ENCODE measurements at places on chromosomes 13 and 19.

GRCh38 chr19:4388337-4389063 is 11.8 kb downstream of the SH3GL1 start:
- DNase-seq: no peak

- no peak for DNase-seq
Measured at GRCh38 chr13:47555235-47555634, 445.8 kb downstream of the SUCLA2 start.

GRCh38 chr13:110499621-110500281 is 61.8 kb downstream of the RAB20 start:
- DNase-seq: no peak

DNA sequence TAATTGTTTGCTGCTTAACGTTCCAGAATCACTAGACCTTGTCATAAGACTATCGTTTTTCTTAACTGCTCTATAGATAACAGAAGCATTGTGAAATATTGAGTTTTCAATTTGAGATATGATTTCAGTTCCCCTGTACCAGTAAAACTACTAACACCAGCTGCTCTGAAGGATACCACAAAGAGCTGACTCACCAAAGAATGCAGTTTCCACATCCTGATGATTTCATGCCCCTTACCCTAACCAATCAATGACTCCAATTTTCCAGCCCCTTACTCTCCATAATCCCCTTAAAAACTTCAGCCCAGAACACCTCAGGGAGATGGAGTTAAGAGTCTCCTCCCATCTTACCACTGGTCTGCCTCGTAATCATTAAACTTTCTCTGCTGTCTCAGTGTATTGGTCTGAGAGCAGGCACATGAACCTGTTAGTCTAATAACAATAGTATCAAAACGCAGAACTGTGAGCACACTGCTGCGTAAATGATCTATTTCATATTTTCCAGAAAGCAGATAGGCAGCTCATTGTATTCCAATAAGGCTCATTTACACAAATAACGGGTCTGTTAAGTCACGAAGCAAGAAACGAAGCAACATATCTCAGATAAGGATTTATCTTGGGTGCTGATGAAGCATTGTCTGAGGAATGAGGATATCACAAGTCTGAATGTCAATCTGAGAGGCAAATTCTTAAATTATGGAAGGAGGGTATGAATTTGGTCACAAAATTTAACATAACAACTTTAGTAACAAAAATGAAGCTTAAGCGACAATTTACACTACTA is 14.1 kb upstream of the CCNA1 start:
- peak; percentile 50 for DNase-seq

DNA sequence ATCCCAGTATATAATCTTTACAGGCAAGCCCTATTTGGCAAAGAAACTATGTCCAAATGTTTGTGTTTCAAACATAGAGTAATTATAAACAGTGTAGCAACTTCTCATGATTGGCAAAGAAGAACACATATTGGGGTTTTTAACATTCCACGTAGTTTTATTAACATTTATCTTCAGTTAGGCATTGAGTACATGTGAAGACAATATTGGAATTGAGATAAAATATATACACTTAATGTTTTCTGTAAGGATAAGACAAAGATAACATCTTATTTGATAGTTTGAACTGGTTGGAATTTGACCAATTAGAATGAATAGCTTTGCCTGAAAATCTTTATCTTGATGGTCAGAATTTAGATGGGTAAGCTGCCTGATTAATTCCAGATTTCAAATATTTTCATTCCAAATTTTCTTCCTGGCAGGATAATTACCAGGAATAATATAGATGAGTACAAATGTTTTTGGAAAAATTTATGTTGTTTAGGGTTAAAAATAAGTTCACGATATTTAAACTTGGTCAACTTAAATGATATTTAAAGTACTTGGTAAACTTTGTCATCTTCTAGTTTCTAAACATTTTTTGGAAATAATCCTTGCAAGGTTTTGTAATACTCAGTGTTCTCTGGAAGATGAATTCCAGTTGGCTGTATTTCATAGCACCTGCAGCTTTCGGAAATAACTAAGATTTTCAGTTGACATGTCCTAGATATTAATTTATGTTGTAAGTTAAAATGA is 536.5 kb upstream of the SPRY2 start:
- no peak for DNase-seq

- no peak for DNase-seq
Measured at GRCh38 chr13:75547917-75548316, 1.7 kb upstream of the UCHL3 start.

DNA sequence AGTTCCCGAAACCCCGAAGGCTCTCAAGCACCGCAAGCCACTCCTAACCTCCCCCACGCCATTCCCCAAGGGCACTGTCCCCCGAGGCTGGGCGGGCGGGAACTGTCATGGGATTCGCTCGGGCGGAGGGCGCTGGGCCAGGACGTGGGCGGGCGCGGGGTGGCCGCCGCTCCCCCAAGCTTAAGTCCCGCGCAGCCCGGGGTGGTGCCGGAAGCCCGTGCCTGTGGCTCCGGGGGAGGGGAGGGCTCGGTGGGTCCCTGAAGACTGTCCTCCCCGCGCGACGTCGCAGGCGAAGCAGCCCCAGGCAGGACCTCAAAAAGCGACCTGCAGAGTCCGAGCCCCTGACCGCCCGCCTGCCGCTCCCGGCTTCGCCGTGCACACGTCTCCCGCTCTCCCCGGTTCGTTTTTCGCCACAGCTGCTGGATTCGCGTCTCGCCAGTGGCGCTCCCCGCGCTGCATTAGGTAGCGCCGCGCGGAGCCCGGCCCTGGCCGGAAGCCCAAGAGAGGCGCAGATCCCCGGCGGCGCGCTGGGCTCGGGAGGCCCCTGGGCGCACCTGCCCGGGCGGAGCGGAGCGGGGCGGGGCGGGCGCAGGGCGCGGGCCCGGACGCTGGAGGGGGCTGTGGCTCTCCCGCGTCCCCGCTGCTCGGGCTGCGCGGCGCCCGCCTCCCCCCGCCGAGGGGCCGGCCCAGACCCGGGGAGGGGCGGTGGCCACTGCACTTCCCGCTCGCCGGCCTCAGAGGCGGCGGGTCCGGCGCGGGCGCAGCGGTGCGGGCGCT is at the start of gene FARP1:
Gene FARP1, plus strand, starts transcription at position 715 of the 777 bp plus-strand sequence. CDS start 70,149 bp downstream, outside the sequence.
- DNase-seq: peak; percentile 57

GRCh38 chr13:95703576-95703975 is 26.6 kb downstream of the DNAJC3 start:
- no peak for DNase-seq

DNA sequence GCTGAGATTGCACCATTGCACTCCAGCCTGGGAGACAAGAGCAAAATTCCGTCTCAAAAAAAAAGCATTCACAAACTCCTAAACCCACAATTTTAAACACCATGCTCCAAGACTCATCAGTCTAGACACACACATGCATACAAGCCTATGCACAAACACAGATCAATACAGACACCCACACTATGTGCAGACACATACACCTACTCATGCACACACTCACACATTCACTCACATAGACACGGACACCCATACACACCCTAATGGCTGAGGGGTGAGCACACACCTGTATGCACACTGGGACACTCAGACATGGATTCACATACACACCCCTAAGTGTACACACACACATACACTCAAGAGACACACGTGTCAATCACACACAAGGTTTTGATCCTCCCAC is 9.3 kb downstream of the PNMA8B start:
- no peak for DNase-seq

- DNase-seq: no peak
Measured at GRCh38 chr13:33015241-33015668, 968 bp upstream of the KL start.

DNA sequence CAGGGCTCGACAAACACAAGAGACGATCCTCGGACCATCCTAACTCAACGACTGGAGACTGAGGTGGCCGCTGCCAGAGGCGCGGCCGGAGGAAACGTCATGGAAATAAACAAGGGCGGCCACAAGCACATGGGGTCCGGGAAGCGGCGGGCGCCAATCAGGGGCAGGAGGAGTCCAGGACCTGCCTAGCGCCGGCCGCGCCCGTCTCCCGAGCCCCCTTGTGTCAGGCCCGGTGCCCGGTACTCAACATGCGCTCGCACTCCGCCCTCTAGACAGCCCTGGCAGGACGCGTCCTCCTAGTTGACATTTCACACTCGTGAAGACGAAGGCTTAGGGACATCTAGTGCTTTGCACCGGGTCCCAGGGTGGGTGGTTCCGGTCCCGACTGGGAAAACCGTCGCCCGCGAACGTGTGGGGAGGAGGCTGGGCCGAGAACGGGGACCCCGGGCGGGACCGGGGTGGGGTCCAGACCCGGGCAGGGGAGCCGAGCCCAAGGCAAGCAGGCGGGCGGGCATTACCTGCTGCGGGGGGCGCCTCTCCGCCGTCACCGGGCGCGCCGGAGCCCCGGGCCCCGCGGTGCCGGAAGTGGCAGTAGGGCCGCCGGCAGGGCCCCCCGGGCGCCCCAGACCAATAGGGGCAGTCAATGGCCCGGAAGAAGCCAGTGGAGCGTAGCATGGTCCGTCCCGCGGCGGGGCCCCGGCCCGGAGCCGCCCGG is 442 bp downstream of the REXO1 start:
- DNase-seq: peak; percentile 53

DNA sequence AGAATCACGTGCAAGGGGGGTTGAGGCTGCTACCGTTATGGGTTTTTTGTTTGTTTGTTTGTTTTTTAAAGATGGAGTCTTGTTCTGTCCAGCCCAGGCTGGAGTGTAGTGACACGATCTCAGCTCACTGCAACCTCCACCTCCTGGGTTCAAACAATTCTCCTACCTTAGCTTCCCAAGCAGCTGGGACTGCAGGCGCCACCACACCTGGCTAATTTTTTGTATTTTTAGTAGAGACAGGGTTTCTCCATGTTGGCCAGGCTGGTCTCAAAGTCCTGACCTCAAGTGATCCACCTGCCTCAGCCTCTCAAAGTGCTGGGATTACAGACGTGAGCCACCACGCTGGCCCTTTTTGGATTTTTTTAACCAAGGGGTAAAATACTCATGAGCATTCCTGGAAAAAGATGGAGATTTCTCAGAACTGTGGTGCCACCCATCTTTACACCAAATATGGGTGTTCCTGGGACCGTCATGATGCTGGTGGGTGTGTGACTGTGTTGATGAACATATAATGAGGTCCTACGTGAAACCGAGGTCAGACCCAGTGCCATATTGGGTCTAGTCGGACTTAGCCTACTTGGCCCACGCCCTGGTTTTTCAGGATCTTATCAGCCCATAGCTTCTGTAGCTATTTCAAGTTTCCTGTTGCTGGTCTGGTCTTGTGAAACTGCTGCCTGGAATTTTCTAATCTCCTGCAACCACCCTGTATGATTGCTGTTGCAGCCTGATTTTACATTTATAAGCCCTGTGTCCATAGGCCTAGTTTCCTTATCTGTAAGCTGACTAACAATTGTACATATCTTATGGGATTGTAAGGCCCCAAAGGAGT is 6.2 kb downstream of the PPP1R15A start:
- peak; percentile 68 for DNase-seq

DNA sequence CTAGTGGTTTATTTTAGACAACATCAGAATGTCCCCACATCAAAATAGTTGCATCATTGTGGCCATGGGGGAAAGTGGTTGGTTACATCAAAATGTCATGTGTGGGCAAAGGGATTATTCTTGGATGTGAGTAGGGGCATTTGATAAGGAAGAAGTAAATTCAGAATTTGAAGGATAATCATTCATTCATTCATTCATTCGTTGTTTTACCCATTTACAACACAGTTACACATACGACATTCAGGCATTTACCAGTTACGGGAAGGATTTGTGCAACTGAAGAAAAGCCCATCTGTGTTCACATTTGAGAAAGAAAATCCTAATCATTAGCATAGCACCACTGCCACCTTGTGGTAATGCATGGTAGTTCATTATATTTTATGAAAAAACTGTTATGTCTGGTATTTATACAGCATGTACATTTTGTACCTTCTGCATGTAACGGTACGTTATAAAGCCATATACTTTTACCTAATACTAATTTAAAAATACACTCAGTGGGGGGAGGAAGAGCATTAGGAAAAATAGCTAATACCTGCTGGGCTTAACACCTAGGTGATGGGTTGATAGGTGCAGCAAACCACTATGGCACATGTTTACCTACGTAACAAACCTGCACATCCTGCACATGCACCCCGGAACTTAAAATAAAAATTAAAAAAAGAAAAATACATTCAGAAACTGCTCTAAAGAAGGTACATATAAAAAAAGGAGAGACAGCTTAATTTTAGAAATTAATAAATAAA is 62.1 kb downstream of the DGKH start:
- peak; percentile 88 for DNase-seq

GRCh38 chr19:1093811-1094553 is 1.2 kb downstream of the POLR2E start:
- no peak for DNase-seq

- DNase-seq: peak; percentile 21
Measured at GRCh38 chr13:38530492-38530891, 156.4 kb upstream of the FREM2 start.

DNA sequence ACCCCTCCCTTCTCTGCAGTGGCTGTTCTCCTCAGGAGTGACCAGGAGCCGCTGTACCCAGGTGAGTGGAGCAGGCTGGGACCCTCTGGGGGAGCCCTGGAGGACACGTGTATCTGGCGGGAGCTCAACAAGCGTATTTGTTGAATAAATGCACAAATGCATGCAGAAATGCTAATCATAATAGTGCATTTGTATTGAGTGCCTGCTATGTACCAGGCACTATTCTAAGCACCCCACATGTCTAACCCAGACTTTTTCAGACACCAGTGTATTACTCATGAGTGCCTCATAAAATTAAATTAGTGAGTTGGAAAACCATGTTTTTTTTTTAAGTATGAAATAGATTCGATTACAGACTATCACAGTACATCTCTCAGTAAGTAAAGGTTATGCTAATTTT is 7.9 kb downstream of the HPN start:
- no peak for DNase-seq

DNA sequence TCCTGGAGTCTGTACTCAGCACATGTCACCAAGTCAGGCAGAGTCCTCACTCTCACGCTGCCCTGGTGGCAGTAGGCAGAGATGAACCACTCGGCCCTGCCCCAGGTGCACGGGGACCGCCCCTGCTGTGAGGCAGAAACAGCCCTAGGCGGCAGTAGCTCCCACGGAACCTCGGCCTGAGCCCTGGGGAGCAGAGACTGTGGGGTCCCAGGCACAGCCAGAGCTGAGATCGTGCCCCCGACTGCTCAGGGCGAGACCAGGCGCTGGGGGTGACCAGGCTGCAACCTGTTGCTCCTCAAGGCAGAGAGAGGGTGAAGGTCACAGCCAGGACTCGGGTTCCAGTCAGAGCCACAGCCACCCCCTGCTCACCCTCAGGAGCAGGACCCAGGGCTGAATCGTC is 34.9 kb downstream of the AP1M1 start:
- no peak for DNase-seq

- no peak for DNase-seq
Measured at GRCh38 chr13:95541911-95542474, 10.5 kb upstream of the CLDN10 start.

Data from suppressor macrophage (primary cell).